ENCODE measurements at places on chromosomes 3 and 15. TPM values are rescaled to one million over a fixed set of nuclear protein-coding genes. Genes with fewer than 3 reads are reported as not detected.

FILIP1L gene
- 3.4 TPM for total RNA-seq

WDR73 gene
- 42.4 TPM for total RNA-seq

ADAMTS9 gene
- total RNA-seq: 0.26 TPM

KIAA1143 gene
- total RNA-seq: 24.6 TPM

LRRC34 gene
- 9.7 TPM for total RNA-seq

TNFAIP8L3 gene
- 0.24 TPM for total RNA-seq

GRCh38 chr15:33375236-33375635 is 64.5 kb downstream of the RYR3 start:
- H3K4me3 ChIP-seq: no peak overlapping the region
- no peaks in the 10 kb centered on the region for H3K36me3 ChIP-seq
- no peaks in the 10 kb centered on the region for H3K27me3 ChIP-seq
- no peak for DNase-seq
- H3K4me1 ChIP-seq: no peaks in the 10 kb centered on the region
- no peak overlapping the region for H3K27ac ChIP-seq

DNA sequence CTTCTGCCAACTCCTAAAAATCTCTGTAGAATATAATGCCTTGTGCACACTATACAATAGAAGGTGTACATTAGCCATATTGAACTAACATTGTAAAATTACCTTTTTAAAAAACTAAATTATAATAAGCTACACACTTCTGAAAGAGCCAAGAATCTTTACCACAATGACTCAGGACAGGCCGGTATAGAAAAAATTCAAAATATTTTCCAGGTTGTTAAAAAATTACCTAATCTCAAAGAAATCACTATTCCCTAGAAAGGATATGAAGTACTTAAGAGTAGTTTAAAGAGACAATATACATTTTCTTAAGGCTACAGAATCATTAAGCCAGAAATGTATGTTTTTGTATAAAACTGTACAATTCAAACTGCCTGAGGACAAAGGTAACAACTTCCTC is 48.5 kb downstream of the TJP1 start:
- peaks cover 3% of the 10 kb centered on the region for H3K4me1 ChIP-seq
- H3K36me3 ChIP-seq: no peaks in the 10 kb centered on the region
- no peak overlapping the region for H3K27ac ChIP-seq
- no peak for DNase-seq
- H3K4me3 ChIP-seq: no peak overlapping the region
- no peaks in the 10 kb centered on the region for H3K27me3 ChIP-seq

GRCh38 chr3:40845916-40846315 is 321.2 kb downstream of the ZNF621 start:
- no peak overlapping the region for H3K4me3 ChIP-seq
- H3K27me3 ChIP-seq: no peaks in the 10 kb centered on the region
- no peak overlapping the region for H3K27ac ChIP-seq

- no peak for DNase-seq
- H3K36me3 ChIP-seq: no peaks in the 10 kb centered on the region
- H3K4me1 ChIP-seq: no peaks in the 10 kb centered on the region
- no peaks in the 10 kb centered on the region for H3K27me3 ChIP-seq
- H3K27ac ChIP-seq: no peak overlapping the region
Measured at GRCh38 chr3:88979760-88980159, 127.7 kb upstream of the EPHA3 start.

DNA sequence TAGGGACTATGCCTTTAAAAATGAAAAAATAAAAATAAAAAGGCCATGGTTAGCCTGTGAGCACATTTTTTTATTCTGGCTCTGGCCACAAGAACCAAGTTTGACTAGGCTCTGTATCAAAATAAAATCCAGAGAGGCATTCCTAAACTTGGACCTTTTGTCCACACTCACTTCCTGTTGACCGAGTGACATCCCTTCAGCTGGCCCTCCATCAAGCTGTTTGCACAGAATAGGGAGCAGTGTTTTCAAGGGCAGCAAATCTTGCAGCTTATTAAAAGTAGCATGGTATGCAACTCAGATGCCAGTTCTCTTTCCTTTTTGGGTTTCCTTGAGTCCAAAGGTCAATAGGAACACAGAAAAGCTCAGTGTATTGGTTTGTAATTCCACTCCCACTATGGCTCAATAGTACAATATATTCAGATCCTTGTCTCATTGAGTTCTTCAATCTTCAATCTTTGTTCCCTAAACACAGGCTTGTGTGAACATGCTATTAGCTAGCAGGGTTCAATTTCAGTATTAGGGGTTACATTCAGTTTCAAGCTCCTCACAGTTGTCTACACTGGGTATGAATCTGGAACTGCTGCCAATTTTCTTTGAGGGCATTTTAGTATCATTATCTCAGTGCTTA is 244.5 kb downstream of the RBMS3 start:
- peaks cover 17% of the 10 kb centered on the region for H3K4me1 ChIP-seq
- no peaks in the 10 kb centered on the region for H3K27me3 ChIP-seq
- no peaks in the 10 kb centered on the region for H3K36me3 ChIP-seq
- H3K4me3 ChIP-seq: no peak overlapping the region

DNA sequence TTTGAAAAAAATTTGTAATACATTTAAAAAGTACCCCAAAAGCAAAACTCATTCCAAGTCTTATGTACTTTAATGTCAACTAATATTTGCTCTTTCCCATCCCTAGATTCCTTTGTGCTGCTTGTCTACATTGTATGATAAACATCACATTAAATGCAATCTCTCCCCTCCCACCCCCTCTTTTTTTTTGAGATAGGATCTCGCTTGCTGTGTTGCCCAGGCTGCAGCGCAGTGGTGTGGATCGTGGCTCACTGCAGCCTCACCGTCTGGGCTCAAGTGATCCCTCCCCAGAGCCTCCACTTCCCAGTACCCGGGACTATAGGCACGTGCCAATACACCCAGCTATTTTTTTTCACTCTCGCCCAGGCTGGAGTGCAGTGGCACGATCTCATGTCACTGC is 12.6 kb downstream of the MAP2K1 start:
- DNase-seq: no peak
- no peak overlapping the region for H3K27ac ChIP-seq
- peaks cover 11% of the 10 kb centered on the region for H3K4me1 ChIP-seq
- H3K27me3 ChIP-seq: no peaks in the 10 kb centered on the region

GRCh38 chr15:90716317-90716975 is 700 bp upstream of the BLM start:
- DNase-seq: peak; percentile 26
- H3K4me3 ChIP-seq: peak overlapping the region; percentile 87
- no peaks in the 10 kb centered on the region for H3K27me3 ChIP-seq
- H3K27ac ChIP-seq: peak overlapping the region; percentile 93
- H3K4me1 ChIP-seq: peaks cover 8% of the 10 kb centered on the region
- no peaks in the 10 kb centered on the region for H3K36me3 ChIP-seq

All from A673 (cell line).